ENCODE measurements at places on chromosomes 2 and 18.
A peak's percentile ranks its signal among the peaks of the same experiment; 100 is the strongest.

GRCh38 chr2:217996361-217996760, 6.4 kb downstream of the TNS1 start:
- no peak for DNase-seq

DNA sequence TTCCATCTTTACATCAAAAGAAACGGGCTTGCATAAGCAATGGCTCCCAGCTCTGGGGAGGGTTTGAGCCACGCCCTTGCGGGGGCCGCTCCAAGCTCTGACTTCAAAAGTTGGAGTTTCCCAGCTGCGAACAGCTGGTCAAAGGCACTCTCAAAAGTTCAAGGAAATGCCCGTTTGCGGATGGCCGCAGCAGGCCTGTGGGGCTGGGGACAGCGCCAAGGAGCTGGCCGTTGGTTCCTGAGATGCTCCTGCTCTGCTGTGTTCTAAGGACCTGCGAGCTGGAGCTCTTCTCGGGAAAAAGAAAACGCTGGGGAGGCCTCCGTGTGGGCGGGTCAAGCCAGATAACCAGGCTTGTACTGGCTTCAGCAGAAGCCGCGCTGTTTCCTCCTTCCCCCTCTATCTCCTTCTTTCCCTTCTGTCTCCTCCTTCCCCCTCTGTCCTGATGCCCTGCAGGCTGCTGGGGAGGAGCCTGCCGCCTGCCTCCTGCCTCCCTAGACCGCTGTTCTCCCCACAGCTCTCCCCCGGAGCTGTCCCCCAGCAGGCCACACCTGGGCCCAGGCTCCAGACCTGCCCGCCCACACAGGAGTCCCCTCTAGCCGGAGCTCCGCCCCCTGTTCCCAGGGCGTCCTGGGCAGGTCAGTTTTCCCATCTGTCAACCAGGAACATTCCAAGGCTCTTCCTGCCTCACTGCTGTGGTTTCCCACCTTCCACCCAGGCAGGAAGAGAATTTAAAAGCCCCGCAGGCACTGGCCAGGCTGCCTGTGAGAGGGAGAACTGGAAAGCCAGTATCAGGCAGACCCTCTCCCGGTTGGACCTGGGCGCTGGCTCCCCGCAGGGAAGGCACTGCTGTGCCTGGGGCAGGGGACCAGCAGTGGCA, 14.1 kb downstream of the KLF11 start:
- no peak for DNase-seq

DNA sequence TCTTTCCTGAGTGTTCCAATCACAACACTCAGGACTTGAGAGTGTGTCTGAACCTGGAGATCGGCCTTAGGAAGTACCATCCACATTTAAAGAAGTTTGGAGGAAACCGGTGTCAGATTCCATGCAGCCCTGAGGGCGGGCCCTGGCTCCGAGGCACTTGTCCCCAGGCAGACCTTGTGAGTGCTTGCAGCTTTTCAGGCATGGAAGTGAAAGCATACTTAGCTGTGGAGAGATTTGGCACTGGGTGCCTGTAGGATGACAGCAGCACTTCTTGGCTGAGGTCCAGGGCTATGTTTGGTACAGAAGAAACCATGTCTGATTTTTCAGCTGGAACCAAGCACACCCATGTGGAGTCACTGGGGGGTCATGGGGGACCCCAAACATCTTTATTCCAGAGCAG, 230.8 kb downstream of the SEPTIN10 start:
- DNase-seq, result no peak

GRCh38 chr2:210027608-210028007, 25.2 kb downstream of the RPE start:
- DNase-seq, result no peak

DNA sequence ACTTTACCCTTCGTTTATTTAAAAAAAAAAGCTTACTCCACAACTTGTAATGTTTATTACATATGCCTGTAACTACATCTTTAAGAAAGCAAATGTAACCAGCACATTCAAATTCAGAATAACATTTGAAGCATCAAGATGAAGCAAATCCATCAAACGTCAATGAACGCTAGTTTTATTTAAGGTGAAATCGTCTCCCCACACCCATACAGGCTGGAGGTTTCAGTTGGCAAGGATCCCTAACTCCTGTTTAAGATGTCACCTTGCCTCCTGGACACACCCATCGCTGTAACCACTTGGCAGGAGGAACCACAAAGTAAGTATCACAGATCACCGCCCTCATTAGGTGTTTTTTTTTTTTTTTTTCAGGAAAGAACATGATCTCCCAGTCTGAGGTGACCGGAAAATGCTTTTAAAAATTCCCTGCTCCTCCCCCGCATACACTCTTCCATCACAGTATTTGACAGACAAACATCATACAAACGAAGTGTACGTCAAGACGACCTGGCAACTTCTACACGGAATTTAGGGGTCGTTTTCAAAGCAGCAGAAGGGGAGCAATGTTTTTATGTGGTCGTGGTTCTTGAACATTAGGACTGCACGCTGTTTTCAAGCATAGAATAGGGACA, 19.7 kb upstream of the STPG4 start:
- DNase-seq, result peak; percentile 33

DNA sequence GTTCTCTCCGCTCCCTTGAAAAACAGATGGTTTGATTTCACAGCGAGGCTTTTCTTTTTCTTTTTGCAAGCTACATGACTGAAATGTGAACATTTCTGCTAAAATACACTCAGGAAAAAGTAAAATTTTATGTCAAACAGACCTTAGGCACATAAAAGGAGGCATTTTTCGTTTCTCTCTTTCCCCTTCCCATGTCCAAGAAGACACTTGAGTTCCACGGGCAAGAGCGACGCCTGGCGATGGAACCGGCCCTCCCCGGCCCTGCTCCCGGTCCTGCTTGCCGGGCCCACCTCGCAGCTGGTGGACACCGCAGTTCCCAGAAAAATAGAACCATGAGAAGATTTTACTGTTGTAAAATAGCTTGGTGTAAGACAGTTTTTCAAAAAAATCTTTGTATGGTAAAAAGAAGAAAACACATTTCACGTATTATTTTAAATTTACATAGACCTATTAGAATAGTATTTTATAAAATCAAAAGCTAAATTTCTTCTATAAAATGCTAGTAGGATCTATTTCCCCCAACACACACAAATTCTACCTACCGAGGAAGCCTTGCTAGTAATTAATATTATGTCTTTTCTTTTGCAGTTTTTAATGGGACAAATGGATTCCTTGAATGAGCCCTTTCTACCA, 2.3 kb upstream of the ALKAL2 start:
- DNase-seq, result peak; percentile 18

DNA sequence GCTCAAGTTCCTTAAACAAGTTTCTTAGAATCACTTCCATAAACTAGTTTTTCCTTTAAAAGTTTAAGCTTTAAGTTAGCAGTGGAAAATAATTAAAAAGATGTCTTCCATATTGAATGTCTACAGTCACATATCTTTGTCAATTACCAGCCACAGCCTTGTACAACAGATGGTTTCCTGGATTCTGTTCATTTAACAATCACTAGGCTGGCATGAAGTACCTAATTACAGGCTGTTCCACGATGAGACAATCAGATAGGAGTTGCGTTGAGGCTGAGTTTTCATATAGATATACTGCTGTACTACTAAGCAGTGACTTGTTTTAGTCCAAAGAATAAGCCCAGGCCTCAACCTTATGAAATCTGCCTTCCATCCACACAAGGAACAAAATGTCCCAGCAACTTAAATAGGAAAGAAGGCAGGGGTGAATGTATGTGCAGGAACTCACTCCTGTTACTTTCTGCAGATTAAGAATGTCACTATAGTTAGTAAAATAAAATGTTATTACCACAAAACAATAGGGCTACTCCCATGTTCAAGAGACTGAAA, 131.0 kb downstream of the ZAP70 start:
- DNase-seq, result no peak

DNA sequence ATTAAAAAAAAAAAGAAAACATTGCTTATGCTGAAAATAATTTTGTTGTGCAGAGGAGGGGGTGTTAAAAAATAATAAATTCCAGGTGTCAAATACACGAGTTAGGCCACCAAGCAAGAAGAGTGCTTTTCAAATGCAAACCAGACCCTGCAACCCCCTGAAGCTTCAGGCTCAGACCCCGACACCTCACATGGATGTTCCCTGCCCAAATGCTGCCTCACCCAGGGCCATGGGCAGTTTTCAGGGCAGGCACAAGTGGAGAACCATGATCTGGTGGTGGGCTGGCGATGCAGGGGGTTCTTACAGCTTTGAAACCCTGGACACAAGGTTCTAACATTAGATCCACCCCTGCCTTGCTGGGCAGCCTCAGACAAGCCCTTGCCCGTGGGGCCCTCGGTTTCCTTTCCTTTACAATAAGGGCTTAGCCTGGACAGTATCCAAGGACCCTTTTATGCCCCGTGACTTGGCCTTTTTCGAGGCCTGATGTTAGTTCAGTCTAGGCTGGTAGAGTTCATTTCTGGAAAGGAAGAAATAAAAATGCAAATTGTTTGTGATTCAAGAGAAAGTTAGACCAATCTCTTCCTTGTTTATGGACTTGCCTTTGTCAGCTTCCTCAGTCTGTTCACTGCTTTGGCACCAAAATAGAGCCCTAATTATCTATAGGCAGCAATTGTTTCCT, 168.7 kb downstream of the DDX1 start:
- no peak for DNase-seq

DNA sequence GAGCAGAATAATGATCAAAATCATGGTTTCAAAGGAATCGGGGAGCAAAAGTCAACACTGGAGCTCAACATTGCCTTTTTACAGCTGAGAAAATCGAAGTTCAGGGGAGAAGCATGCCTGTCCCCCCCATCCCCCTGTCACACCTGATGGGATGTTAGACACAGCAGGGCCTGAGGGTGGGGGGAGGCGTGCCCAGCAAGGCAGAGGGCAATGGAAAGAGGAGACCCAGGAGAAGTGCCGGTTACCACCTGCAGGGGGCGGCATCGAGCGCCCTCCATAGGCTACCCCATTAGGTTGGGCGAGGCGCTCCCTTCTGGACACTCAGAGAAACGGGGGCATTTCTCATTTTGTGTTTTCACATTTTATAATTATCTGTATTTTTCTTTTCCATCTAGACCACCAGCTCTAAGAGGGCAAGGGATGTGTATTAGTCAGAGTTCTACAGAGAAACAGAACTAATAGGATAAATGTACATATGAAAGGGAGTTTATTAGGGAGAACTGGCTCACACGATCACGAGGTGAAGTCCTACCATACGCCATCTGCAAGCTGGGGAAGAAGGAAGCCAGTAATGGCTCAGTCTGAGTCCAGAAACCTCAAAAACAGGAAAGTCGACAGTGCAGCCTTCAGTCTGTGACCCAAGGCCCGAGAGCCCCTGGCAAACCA, 271.3 kb downstream of the LRATD1 start:
- DNase-seq, result peak; percentile 4

- DNase-seq, result no peak
Measured at GRCh38 chr2:65291216-65292105, 63.8 kb downstream of the ACTR2 start.

DNA sequence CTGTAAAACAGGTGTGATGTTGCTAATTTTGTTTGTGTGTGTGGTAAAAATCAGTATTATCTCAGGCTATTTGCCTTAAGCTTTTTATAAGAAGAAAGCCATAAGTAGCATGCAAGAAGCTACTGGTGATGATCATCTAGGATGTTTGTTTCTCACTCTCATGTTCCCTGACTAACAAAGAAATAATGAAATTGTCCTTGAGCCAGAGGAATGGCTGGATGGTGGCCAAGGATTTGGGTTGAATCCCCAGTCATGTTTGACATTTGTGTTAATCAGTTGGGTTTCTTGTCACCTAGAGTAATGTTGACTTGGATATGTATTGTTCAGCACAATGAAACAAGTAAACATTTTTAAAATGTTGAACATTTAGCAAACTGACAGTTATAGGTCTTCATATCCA, 496.8 kb upstream of the ZEB2 start:
- DNase-seq, result no peak

DNA sequence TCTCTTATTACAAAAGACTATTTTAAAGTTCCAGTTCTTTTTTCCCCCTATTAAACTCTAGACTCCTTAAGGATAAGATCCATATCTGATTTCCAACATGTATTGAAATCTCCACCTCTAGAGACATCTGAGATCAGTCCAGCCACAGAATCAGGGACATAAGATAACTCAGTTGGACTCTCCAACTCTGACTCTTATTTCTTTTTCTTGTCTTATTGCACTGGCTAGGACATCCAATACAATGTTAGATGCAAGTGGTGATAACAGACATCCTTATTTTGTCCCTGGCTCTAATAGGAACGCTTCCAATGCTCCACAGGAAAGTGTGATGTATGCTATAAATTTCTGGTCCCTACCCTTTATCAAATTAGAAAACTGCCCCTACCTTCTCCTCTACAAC, 158.1 kb downstream of the TNS1 start:
- DNase-seq, result no peak

GRCh38 chr18:58338961-58339592, 289.8 kb downstream of the ALPK2 start:
- DNase-seq, result no peak

DNA sequence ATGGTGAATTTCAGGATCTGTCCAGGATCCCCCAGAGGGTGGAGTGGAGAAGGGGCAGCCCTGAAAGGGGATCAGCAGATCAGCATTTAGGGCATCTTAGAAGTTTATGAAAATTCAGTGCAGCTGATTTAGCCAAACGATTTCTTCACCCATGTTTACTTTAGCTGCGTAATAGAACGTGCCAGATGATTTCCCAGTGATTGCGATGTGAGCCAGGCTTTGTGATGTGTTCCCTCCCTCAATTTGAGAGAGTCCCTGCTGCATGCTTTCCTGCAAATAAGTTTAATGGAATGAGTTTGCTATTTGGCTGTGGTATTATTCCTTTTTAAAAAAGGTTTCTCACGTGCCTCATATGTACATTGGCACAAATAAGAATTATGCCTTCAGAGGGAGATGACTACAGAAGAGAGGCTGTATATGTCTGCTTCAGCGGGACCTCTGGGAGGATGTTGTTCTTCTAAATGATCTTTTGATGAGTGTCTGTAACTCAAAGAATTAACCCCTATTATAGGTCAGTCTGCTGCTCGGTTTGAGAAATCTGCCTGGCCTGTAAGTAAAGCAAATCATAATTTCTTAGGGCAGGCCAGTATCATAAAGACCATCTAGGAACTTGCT, 111.9 kb downstream of the MRO start:
- no peak for DNase-seq

DNA sequence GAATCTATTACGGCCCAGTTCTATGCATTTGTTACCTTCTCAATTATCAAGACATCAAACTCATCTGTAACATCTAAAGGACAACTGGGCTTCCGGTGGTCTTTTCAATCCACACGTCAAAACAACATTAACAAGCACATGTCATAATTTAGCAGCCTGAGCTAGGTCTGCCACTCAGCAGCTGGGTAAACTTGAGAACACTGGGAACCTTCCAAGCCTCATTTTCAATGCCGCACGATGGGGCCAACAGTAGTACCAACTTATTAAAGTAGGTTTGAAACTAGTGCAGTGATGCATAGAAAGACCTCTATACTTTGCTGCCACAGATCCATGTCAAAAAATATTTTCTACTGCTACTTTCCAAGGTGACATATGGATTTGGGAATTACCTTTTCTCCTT, 60.4 kb downstream of the COL4A4 start:
- no peak for DNase-seq

GRCh38 chr2:236685979-236686520, 116.4 kb downstream of the ACKR3 start:
- no peak for DNase-seq

- no peak for DNase-seq
Measured at GRCh38 chr2:205687641-205687956, 5.3 kb downstream of the NRP2 start.

All from CD8-positive, alpha-beta memory T cell (primary cell).